ENCODE measurements at places on chromosomes 2 and 18.
A peak's percentile ranks its signal among the peaks of the same experiment; 100 is the strongest.

DNA sequence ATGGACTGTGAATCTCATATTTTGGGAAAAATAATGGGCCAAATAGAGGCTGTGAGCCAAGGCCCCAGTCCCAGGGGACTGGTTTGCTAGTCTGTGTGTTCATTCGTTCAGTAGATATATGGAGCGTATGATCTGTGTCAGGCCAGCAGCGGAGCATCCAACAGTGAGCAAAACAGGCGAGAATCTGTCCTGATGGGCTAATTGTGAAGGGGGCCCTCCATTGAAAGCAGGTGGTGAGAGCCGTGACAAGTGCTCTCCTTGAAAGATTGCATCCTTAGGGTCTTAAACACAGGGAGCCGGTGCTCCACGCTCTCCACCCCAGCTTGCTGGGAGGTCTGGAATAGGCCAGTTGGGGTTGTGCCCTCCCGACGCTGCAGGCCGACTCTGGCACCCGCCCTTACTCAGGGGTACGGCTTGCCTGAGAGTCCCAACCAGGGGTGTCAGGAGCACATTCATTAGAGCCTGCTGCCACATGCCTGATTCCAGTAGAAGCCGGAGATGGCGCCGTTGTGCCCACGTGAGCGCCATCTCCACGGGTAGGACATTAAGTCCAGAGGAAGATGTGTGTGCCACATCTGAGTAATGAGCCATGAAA is 213.3 kb downstream of the SH3RF3 start:
- DNase-seq, result no peak

GRCh38 chr2:42864641-42865280 is 72.4 kb upstream of the HAAO start:
- DNase-seq, result no peak

DNA sequence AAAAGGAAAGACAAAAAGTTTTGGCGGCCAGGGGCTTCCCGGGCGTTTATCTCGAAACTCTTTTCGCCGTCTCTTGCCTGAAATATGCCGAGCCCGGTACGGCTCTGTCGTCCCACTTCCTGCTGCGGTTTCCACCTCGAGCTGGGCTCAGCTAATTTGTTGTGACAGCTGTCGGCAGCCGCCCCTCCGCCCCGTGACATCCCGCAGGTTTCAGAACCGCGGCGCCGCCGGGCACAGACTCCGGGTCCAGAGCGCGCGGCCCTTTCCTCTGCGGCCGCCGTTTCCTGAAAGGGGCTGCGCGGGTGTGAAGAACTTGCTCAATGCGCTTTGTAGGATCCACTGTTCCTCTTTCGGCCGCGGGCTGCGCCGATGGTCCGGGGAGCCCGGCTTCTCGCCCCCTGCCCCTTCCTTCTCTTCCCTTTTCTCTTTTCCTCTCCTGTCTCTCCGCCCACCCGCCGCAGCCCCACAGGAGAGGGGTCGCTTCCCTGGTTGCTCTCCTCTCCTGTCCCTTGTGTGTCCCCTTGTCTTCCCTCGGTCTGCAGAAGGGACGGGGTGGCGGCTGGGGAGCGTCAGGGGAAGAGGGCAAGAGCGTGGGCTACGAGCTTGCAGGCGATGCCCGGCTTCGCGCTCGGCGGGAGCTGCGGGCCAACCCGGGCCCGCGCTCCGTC is 648 bp downstream of the ARID5A start:
- DNase-seq, result no peak

GRCh38 chr18:22734791-22735627 is 198.1 kb upstream of the RBBP8 start:
- no peak for DNase-seq

- no peak for DNase-seq
Measured at GRCh38 chr2:220572385-220572784, 945.0 kb downstream of the SLC4A3 start.

- no peak for DNase-seq
Measured at GRCh38 chr2:101596333-101596732, 101.2 kb upstream of the MAP4K4 start.

- DNase-seq, result no peak
Measured at GRCh38 chr2:143254110-143254509, 124.9 kb downstream of the ARHGAP15 start.

- no peak for DNase-seq
Measured at GRCh38 chr2:10103179-10103578, 19.4 kb upstream of the RRM2 start.

DNA sequence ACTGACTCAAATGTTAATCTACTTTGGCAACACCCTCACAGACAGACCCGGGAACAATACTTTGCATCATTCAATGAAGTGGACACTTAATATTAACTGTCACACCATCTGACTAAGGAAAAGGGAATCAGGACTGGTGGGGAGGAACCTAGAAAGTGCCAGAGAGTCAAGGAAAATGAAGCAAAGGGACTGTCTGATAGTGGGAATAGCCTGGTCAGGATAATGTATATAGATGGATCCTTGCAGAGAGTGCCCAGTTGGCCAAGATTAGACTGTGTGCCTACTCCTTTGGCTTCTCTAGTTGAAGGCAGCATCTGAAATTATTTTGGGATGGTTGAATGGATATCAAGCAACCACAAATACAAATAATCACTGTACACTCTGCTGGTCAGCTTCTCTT is 45.2 kb downstream of the ARL6IP6 start:
- no peak for DNase-seq

GRCh38 chr2:152405206-152406118 is 70.5 kb downstream of the FMNL2 start:
- no peak for DNase-seq

- DNase-seq, result no peak
Measured at GRCh38 chr18:7415081-7415894, 151.8 kb upstream of the PTPRM start.

- DNase-seq, result no peak
Measured at GRCh38 chr2:230325316-230326243, 1.4 kb upstream of the SP140L start.

DNA sequence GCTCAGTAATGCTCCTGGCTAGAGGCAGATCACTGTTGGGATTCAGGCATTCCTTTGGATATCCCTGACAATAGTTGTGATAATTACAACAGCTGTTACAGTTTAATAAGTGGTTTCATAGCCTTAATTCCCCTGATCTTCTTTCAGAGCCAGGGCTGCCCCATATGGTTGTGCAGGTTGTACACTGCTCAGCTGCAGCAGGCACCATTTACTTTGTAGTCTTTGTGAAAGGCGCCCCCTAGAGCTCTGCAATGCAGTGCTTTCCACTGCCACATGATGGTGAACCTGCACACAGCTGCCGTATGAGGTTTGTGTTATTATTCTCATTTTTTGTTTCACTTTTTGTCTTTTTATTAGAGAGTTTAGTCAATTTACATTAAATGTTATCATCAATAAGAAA is 239.1 kb downstream of the KCNS3 start:
- no peak for DNase-seq

- peak; percentile 3 for DNase-seq
Measured at GRCh38 chr18:11654736-11655605, 34.1 kb upstream of the GNAL start.

DNA sequence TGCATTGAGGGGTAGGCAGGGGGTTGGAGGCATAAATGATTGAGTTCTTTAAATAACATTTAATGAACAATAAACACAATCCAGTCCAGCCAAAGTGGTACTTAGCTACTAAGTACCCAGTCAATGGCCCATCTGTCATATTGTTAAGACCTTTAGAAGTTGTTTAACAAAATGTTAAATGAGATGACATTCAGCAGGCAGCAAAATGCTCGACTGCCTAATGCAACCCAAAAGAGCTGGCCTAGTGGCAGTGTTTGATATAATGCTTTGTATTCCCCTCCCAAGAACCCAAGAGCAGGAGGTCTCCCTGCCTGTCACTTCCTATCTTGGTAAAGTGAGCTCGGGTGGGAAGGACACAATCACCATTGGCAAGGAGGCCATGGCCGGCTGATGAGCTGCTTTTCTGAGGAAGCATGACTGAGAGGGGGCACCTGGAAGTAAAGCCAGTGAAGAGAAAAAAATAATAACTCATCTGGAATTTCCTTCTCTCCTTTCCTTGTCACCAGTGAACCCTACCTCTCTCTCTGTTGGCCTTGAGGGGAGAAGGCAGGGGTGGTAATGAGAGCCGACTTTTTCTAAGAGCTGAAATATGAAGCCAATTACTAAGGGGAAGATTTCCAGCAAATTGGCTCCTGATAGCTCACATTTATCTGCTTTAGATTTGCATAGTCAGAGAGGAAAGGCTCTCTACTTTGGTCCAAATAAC is 140.6 kb downstream of the C1D start:
- DNase-seq, result no peak

DNA sequence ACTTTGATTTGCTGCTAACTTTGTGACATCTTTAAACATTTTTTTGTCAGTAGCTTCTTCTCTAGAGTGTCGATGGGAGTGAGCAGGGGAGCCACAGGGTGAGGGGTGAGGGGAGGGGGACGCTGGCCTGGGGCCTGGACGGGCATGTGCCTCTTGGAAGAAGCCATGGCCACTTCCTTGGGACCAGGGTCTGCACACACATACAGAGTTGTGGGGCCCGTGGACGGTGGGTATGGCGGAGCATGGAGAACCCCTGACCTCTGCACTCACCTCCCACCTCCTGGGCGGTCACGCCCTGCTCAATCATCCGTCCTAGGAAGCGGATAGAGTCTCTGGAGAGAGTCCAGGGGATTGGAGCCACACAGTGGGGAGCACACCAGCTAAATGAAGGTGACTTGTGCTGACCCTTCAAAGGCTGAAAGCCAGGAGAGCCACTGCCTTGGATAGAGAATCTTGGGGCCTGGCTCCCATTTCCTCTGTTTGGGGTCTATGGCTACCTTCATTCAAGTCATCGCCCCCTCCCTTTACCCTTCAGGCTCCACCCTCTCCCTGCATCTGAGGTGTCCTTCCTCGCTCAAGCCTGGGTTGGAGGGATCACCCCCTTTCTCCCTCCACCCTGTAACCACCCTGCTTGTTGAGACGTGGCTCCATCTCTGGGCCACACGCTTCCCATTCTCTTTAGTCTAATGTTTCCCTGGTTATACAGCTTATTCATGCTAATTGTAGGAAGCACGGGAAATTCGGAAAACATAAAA is 63.9 kb upstream of the HAAO start:
- no peak for DNase-seq
